ENCODE measurements at places on chromosomes 7 and 10.

GRCh38 chr7:27262121-27262520 lies 19.5 kb downstream of the EVX1 start:
- DNase-seq, result no peak

GRCh38 chr7:30446266-30446665 lies 32.3 kb downstream of the NOD1 start:
- DNase-seq, result no peak

- DNase-seq, result no peak
Observed at GRCh38 chr7:129256221-129256620, 31.4 kb downstream of the AHCYL2 start.

- DNase-seq, result no peak
Observed at GRCh38 chr7:98679741-98680140, 62.7 kb downstream of the NPTX2 start.

DNA sequence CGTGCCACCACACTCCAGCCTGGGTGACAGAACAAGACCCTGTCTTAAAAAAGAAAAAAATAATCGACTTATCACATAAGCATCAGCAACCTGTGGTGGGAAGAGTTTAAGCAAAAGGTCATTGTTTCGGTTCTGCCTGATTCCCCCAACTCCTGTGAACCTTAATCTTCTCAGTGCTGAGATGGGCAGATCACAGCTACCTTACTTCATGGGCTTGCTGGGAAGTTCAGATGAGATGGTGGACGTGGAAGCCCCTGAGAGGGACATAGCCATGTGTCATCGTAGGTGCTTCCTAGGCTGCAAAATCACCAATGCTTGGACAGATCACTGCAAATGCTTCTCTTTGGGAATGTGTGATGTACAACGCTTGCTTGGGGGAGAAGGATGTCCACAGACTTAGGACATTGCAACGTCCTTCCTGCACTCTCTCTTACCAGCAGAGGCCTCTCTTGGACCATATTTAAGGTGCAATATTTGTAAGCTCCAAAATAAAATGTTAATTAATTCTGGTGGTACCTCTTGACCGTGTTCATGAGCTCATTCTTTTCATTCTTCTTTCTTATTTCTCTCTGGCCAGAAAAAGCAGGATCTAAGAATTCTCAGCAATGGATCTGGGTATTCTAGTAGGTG lies 8.6 kb downstream of the GJD4 start:
- DNase-seq, result no peak

DNA sequence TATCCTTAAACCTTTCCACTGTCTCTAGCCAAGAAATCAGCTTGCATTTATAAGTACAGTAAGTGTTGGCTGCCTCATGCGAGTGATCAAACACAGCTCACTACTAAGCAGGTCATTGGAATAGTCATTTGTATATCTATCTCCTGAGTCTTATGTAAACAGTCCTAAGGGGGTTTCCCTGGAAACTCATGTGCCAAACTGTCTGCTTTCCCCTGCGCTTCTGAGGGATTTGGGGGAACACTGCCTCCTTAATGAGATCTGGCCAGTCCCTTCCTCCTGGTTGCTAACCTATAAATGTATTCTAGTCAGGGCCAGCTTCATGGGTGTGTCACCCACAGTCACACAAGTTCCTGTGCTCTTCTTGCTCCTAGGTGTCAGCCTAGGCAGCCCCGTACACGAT lies 133.1 kb downstream of the CD36 start:
- no peak for DNase-seq

GRCh38 chr10:125772864-125773180 lies 2.8 kb downstream of the MMP21 start:
- DNase-seq, result no peak

All from activated naive CD4-positive, alpha-beta T cell (primary cell).